B cell (primary cell): ENCODE measurements at places on chromosomes 7 and 10. TPM values are rescaled to one million over a fixed set of nuclear protein-coding genes. Genes with fewer than 3 reads are reported as not detected.

ENTPD7 gene
- total RNA-seq = 6.0 and 6.2 TPM in 2 replicates

TMEM130 gene
- total RNA-seq = 0.20 and 0.49 TPM in 2 replicates

CCDC172 gene
- total RNA-seq = not detected in 2 replicates

ZEB1 gene
- total RNA-seq = 96.7 and 107 TPM in 2 replicates

SPDYE2B gene
- not detected in 2 replicates for total RNA-seq

LEP gene
- not detected in 2 replicates for total RNA-seq

SH2B2 gene
- total RNA-seq = 41.2 and 47.7 TPM in 2 replicates

FAM13C gene
- not detected in 2 replicates for total RNA-seq

GRID1 gene
- total RNA-seq = not detected in 2 replicates

HOXA13 gene
- not detected in 2 replicates for total RNA-seq

WIPF3 gene
- not detected in 2 replicates for total RNA-seq

TWIST1 gene
- not detected in 2 replicates for total RNA-seq

OPN1SW gene
- total RNA-seq = not detected in 2 replicates

FEZF1 gene
- not detected in 2 replicates for total RNA-seq

CLRN3 gene
- not detected in 2 replicates for total RNA-seq

PLAC9 gene
- total RNA-seq = not detected in 2 replicates

SMO gene
- total RNA-seq = 0.39 and 0.87 TPM in 2 replicates

RET gene
- 0.27 and 0.36 TPM in 2 replicates for total RNA-seq
